ENCODE measurements at places on chromosomes 6 and 20.

GRCh38 chr6:33815854-33816253 is 12.1 kb upstream of the MLN start:
- no peak for DNase-seq

DNA sequence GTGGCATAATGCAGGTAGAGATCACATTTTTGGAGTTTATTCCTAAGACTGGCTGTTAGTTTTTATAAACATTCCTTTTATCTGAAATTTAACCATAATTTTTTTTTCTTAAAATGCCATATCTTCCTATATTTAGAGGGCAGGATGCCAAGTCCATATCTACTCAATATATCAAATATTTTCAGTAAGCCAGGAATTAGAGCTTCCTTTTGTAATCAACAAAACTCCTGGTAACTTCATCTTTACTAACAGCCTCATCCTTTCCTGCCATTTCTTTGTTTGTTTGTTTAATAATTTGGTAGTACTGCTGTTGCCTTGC is 136.3 kb downstream of the OLIG3 start:
- DNase-seq = no peak

- DNase-seq = no peak
These were observed 1.7 kb downstream of the KCTD20 start for GRCh38 chr6:36444470-36444869.

GRCh38 chr6:21109391-21110178 is 484.0 kb upstream of the SOX4 start:
- DNase-seq = no peak

- DNase-seq = no peak
These were observed 52.8 kb upstream of the FILIP1 start for GRCh38 chr6:75546381-75546780.

DNA sequence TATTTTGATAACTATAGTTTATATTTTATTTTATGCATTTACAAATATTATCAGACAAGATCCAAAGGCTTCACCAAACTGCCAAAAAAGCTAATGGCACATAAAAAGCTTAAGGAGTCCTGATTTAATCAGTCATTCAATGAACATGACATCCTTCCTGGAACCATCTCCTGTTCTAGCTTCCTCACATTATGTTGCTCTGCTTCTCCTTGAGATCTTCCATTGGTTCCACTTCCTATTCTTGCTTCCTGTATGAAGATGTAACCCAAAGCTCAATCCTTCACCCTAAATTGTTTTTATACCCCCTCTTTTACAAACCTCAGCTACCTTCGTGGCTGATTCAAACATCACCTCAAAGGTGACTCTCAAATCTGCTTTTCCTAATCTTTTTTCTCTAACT is 4.5 kb upstream of the BRD2 start:
- DNase-seq = no peak

- DNase-seq = no peak
These were observed 458.2 kb upstream of the JARID2 start for GRCh38 chr6:14787677-14788076.

GRCh38 chr6:157514659-157515496 is 133.9 kb downstream of the ZDHHC14 start:
- no peak for DNase-seq

DNA sequence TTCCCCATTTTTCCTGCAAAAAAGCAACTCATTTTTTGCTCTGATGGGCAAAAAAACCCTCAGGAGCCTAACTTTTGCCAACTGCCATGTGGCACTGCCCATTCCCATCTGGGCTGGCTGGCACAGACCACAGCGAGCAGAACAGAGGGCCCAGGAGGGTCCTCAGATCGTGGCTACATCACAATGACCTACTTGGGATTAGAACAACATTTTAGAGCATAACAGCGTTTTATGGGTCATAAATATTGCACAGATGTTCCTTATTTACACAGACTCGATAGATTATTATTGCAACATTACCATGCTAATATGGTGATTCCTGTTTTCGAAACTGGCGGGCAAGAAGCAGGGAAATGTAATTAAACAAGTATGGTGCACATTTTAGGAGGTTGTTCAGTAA is 28.0 kb downstream of the PTPRT start:
- DNase-seq = no peak

- no peak for DNase-seq
These were observed 25.5 kb upstream of the WFDC2 start for GRCh38 chr20:45444050-45444449.

DNA sequence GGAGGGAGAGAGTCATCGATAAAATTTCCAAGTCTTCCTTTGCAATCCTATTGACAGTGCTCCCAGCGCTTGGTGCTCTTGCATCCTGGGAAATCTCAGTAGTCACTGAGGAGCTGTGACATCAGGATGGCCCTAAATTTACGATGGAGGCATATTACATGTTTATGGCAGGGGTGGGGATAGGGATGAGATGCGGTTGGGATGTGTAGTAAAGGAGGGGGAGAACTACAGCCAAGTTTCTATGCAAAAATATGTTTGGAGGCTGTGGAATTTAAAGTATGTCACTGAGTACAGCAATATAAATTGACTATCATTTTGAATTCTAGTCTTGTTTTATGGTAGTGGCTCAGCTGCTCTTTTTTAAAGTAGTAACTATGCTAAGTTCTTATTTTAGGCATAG is 544.9 kb downstream of the PKHD1 start:
- DNase-seq = no peak

- no peak for DNase-seq
These were observed 58.1 kb upstream of the REV3L start for GRCh38 chr6:111541026-111541681.
